ENCODE measurements at places on chromosomes 12 and 14.
A peak's percentile ranks its signal among the peaks of the same experiment; 100 is the strongest.

DNA sequence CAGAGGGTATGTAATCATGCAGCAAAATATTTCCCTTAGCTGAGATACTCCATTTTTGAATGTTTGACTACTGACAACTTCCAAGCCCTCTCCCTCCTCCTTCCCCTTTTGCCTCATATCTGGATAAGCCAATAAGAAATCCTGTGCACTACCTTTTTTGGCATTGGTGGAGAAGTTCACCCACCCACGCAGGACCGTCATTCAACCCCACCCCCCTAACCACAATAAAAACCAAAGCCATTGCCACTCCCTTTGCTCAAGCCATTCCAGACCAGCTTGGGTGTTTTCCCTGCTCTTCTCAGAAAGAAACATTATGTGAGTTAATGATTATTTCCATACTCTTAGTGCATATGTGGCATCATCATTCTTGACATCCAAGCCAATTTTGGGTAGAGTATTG is 176.7 kb downstream of the PTPN11 start:
- no peak for DNase-seq

- no peak for DNase-seq
Measured at GRCh38 chr14:61611880-61612630, 83.3 kb upstream of the HIF1A start.

- no peak for DNase-seq
Measured at GRCh38 chr12:131372171-131372475, 338.8 kb upstream of the SFSWAP start.

DNA sequence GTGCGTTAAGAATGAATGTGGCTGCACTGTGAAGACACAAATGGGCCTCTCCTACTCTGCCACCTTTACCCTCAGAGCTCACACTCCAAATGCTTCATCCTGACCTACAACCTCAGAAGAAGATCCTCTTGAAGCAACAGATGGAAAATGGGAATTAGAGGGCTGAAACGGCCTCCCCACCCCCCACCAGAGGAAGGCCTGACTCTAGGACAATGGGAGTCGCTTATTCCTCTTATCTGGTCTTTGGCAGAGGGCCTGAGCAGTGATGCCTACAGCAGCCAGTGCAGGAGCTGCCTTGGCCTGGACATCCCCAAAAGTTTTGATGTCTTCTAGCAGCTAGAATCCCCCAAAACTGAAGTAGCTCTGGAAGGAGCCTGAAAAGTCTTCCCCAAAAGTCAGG is 29.2 kb downstream of the BTBD7 start:
- no peak for DNase-seq

- DNase-seq: peak; percentile 17
Measured at GRCh38 chr12:32755051-32755653, 545 bp downstream of the YARS2 start.

- no peak for DNase-seq
Measured at GRCh38 chr12:53677800-53678148, 1.9 kb upstream of the ATP5MC2 start.

- DNase-seq: no peak
Measured at GRCh38 chr14:24979725-24980239, 70.2 kb downstream of the STXBP6 start.

- no peak for DNase-seq
Measured at GRCh38 chr14:77640756-77641533, 24.5 kb upstream of the SPTLC2 start.

DNA sequence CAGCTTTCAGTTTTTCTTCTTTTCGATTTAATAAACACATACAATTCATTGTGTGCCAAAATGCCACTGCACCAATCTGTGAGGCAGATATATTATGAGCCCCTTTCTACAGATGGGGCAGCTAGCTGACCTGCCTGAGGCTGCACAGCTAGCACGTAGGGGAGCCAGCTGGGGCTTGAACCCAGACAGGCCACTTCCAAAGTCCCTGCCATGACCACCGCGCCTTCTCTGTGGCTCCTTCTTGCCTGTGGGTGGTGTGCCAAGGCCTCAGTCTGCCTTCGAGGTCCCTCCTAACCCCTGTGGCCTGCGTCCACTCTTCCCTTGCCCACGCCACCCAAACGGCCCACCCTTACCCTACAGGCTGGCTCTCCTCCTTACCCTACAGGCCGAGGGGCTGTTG is 16.2 kb downstream of the FAM222A start:
- no peak for DNase-seq

GRCh38 chr12:28222081-28222700 is 31.9 kb downstream of the CCDC91 start:
- peak; percentile 5 for DNase-seq

GRCh38 chr14:104784846-104785707 is 10.5 kb downstream of the AKT1 start:
- DNase-seq: no peak

DNA sequence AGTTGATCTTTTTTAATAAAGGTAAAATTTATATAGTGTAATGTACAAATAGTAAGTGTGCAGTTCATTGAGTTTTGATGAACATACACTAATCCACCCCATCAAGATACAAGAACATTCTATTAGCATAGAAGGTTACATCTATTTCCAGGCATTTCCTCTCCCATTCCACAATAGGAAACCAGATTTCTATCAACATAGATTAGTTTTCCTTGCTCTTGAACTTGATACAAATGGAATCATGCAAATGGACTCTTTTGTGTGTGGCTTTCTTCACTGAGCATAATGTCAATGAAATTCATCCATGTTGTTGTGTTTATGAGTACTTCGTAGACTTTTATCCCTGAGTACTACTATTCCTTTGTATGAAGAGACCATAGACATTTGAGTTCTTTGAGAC is 10.8 kb downstream of the STYX start:
- no peak for DNase-seq

- no peak for DNase-seq
Measured at GRCh38 chr12:46158501-46158900, 110.3 kb downstream of the SLC38A1 start.

GRCh38 chr12:89453121-89453978 is 71.2 kb downstream of the GALNT4 start:
- DNase-seq: no peak

DNA sequence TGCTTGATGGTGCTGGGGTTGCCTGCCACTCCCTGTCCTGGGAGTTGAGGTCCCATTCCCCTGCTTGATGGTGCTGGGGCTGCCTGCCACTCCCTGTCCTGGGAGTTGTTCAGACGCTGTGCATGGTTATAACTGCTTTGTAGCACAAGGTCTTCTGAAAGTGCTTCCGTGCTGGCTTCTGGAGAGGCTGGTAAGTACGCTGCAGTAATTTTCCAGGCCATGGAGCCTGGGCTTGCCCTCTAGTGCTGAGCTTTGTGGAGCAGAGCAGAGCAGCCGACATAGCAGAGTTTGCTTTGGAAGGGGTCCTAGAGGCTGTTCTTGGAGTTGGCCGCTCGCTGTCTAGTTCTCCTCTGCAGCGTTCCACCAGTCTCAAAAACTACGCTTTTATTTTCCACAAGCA is 6.3 kb downstream of the B4GALNT3 start:
- no peak for DNase-seq

DNA sequence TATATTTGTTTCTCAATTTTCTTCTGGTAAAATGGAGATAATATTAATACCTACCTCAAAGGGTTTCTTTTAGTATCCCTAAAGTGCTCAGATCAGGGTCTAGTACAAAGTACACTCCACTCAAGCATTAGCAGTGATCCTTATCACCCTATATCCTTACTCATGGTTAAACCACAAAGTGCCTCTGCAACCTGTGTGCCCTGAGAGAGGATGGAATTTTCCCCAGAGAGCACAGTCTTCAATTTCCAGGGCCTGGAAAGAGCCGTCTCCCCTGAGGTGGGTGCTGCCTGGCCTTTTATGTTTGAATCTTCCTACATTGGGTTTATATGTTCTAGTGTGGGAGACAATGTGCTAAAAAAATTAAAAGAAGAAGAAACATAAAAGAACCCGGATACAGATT is 183.1 kb upstream of the FBXO33 start:
- no peak for DNase-seq

DNA sequence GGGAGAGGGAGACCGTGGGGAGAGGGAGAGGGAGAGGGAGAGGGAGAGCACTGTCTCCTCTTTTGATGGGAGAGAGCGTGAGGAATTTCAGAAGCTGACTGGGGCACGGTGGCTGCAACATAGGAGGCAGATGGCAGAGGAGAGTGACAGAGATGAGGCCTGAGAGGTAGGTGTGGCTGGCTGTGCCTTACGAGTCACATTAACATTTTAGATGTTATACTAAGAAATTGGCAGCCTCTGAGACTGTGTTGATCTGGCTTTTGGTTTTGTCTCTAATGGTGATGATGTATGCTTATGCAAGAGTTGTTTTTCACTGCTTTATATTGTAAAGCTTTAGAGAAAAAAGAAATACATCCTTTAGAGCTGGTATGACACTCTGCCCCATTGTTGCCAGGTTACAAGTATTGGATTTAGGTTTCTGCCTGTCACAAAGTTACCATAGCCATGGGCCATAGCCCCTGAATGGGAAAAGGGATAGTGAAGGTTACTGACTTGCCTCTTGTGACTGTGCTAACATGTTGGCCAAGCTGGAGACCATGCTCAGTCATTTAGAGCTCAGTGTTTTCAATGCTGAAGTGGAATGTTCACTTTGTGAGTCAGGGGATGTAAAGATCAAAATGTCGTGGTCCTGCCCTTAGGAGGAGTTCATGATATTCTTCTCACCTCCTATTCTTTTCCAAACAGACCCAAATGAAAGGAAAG is 186.2 kb downstream of the SYNE2 start:
- DNase-seq: no peak

DNA sequence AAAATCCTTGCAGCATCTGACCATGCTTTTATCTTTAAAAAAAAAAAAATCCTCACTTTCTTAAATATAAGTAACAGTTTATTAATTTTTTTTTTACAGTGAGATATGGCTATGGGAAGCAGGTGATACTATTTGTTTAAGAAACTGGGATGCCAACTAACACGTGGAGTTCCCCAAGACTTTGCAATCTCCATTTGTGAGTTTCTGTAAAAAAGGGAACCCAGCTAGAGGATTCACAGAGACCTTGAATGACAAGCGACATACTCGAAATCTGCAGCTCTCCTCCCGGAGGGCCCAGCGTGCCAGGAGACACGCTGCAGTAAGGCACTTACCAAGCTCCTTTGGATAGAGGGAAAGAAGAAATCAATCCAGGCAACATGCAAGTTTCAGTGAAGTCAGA is 30.1 kb downstream of the SLC15A4 start:
- no peak for DNase-seq

- DNase-seq: no peak
Measured at GRCh38 chr12:73421832-73422231, 1115.8 kb upstream of the ATXN7L3B start.

DNA sequence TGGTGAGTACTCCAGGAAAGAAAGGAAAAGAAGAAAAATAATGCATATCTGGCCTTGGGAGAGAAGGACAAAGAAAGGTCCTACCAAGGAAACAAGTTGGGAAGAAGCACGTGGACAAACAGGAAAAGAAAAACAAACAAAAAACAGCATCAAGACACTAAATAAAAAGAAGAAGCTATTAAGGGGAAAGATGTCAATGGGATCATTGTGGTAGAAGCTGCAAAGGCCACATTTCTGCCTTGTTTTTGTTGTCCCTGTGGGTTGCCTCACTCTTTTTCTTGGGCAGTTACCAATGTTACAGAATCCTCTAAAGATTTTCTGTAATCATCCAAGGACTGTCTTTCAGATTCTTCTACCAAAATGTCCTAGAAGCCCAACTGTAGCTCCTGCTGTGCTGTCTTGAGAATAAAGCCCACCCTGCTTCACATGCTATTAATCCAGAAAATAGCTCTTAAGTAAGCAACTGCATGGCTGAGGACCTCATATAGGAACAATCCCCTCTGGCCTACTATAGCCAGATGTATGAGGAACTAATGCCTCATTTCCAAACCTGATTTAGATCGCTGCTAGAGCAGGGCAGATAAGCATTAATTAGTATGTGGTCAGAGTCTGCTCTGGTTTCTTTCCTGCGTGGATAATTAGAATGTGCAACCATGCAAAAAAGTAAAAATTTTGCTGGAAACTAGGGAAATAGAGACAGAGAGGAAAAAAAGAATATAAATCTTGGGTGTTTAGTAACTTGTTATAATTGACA is 10.2 kb upstream of the CPNE8 start:
- DNase-seq: no peak

- no peak for DNase-seq
Measured at GRCh38 chr12:132063491-132063890, 80.6 kb downstream of the DDX51 start.

DNA sequence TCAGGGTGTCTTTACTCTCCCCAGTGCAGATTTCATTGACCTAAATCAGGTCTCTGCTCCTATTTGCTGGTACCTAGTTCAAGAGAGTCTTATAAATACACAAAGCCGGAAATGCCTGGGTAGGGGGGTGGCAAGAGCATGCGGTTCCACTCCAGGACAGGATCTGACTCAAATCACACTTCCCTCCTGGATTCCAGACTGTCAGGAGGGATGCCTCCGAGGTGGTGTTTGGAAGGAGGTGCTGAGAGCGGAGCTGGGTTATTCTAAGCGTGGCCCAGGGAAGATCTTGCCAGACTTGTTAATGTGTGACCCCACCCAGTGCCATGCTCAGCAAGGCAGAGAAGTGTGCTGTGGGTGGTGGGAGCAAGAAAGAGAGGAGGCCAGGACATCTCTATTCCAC is 49.8 kb downstream of the B4GALNT3 start:
- no peak for DNase-seq

DNA sequence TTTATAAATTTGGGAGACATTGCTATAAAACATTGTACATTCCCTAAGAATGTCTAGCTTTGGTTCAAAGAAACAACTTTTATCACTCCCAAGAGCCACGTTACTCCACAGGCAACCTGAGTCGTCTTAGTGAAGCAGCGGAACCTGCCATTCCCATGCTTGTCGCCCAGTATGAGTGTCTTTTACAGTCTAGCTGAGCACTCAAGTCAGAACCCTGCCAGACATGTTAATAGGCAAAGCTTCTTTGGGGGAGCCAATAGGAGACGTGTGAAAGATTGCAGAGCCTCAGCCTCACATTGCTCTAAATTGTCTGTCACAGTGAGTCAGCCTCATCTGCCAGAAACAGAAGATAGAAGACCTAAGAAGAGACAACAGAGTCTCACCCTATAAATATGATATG is 541.6 kb upstream of the FLRT2 start:
- no peak for DNase-seq

DNA sequence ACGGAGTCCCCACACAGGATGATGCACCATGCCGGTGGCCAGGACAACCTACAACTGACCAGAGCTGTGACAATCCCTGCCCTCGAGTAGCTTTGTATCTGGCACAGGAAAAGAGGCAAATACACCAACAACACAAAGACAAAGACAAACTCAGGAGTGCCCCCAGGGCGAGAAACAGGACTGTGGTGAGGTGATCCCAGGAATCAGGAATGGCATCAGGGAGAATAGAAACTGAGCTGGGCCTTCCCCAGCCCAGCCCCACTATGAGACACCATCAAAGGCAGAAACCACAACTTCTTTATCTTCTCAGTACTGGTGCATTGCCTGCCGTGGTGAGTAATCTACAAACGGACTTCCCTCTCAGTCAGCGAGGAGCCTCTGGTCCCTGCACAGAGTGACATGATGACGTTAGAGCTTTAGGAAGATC is 157.7 kb downstream of the TTC7B start:
- no peak for DNase-seq

- DNase-seq: no peak
Measured at GRCh38 chr12:125299840-125300239, 234.6 kb downstream of the AACS start.
